Tibial nerve (tissue), 4 donors: ENCODE measurements at places on chromosomes 3 and 15. TPM values are rescaled to one million over a fixed set of nuclear protein-coding genes. Genes with fewer than 3 reads are reported as not detected.

DNA sequence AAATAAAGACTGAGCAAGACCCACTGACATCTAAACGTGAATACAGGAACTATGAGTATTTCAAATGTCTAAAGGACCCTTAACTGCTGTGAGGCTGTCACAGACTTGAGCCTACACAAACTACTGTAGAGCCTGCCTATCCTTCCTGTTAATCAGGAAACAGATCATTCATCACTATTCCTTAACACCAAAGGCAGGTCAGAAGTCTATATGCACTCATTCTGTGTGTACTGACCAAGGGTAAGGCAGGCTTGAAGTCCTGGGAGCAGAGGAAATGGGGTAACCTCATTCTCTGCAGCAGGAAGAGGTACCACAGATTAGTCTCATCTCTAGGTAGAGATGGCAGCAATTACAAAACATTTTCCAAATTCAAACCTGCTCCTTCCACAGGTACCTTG is 30.7 kb downstream of the NPTN start:
- no peaks in the 10 kb centered on the region for H3K27me3 ChIP-seq
- H3K27ac ChIP-seq: peak overlapping the region; percentile 64
- peaks cover 78% of the 10 kb centered on the region for H3K4me1 ChIP-seq
- no peaks in the 10 kb centered on the region for H3K36me3 ChIP-seq
- no peak for DNase-seq
- no peak overlapping the region for H3K4me3 ChIP-seq

DNA sequence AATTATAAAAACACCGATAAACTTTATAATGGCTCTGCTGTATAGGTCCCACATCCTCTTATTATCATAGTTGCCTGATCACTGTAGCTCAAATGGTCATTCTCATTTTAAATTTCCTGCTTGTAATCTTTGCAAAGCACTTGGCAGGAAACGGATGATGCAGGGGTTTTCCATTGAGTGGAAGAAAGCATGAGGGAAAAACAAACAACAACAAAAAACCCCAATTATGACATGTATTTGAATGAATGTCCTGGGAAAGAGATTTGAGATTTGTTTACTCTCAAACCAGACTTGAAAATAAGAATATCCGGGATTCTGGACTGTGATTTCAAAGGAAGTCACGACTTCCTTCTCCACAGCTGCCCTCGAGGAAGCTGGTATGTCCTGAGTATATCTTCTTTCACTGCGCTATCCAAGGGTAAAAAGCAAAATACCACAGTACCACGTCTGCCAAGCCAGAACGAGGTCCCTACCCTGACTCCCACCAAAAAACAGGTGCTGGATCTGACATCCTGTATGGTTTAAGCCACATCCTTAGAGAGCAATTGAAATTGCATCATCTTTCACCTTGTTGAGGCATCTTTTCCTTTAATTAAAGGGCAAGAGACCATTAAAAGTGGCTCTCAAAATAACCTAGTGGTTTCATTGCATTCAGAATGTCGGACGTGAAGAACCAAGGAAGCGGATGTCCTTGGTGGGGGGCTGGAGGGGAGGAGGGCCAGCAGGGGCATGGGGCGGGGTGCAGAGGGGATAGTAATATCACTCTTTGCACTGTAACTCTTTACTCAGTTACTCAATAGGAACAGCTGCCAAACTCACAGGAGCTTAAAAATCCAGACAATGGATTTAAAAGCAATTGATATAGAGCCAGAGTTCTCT is 13.5 kb upstream of the TIPIN start:
- no peaks in the 10 kb centered on the region for H3K27me3 ChIP-seq
- H3K4me1 ChIP-seq: no peaks in the 10 kb centered on the region
- peak overlapping the region; percentile 41 for H3K4me3 ChIP-seq
- peak overlapping the region; percentile 71 for H3K27ac ChIP-seq

- H3K4me3 ChIP-seq: no peak overlapping the region
- peaks cover 10% of the 10 kb centered on the region for H3K36me3 ChIP-seq
- H3K4me1 ChIP-seq: no peaks in the 10 kb centered on the region
- no peak for DNase-seq
Measured at GRCh38 chr3:187066228-187066995, 72.9 kb downstream of the RPL39L start.

- no peak overlapping the region for H3K4me3 ChIP-seq
- peaks cover 33% of the 10 kb centered on the region for H3K4me1 ChIP-seq
- no peak overlapping the region for H3K27ac ChIP-seq
Measured at GRCh38 chr15:84987949-84988624, 6.4 kb downstream of the PDE8A start.

DNA sequence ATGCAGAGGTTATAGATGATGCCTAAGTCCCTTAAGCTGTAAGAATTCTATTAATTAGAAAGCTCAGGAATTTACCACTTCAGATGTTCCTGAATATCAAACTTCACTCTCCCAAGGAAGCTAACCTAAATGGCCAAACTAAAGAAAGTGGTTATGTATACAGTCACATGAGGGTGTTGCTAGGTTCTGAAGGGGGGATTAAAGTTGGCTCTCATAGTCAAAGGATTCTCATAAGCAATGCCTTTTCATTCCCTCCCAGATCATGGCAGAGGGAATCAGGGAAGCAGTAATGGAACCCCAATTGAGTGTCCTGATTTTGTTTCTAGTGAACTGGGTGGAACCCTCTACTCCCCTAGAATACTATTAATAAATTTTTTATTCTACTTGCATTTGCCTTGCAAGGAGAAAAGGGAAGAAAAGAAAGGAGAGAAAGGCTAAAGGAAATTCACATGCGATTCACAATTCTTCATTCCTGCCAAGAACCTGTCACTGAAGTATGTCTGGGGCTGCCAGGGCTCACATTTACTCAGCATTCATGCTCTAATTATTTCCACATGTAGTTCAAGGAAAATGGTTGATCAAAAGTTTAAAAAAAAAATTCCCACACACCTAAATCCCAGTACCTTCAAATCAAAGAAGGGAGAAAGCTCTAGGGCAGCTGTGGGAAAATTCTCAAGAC is 25.1 kb downstream of the FSTL1 start:
- H3K27me3 ChIP-seq: no peaks in the 10 kb centered on the region
- peaks cover 74% of the 10 kb centered on the region for H3K4me1 ChIP-seq
- no peak for DNase-seq
- H3K4me3 ChIP-seq: no peak overlapping the region
- peak overlapping the region; percentile 80 for H3K27ac ChIP-seq

DNA sequence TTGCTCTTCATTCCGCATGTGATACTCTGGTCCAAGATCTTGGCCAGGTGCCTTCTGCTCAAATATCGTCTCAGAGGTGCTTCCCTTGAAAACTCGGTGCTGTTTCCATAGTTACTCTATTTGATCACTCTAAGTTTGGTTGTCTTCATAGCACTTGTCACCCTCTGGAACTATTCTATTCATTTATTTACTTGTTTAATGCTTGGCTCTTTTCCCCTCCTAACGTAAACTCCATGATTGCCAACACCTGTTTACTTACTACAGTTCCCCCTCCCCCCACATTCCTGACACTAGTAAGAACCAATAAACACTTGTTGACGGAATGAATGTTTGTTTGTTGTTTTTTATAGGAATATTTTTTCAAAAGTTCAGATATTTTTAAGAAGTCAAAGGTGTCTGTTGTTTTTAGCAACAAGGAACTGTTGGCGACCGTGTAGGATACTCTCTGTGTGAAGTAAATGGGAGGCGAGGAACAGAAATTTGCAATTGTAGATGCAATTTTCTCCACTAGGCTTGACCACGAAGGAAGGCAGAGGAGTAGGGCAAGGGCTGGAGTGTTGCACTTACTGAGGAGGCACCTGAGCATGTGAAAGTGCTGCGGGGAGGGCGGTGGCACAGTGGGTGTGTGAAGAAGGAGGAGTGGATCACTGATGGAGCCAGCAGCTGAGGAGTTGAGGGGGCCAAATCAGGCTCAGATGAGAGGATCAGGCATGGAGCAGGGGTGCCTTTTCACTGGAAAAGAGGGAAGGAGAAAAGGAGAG is 48.4 kb downstream of the MOBP start:
- DNase-seq: no peak
- no peaks in the 10 kb centered on the region for H3K27me3 ChIP-seq
- no peaks in the 10 kb centered on the region for H3K36me3 ChIP-seq
- H3K4me1 ChIP-seq: no peaks in the 10 kb centered on the region
- no peak overlapping the region for H3K4me3 ChIP-seq
- H3K27ac ChIP-seq: no peak overlapping the region

GRCh38 chr3:11211531-11212298 is 57.4 kb downstream of the HRH1 start:
- no peaks in the 10 kb centered on the region for H3K27me3 ChIP-seq
- no peak overlapping the region for H3K4me3 ChIP-seq
- no peak for DNase-seq
- peaks cover 26% of the 10 kb centered on the region for H3K4me1 ChIP-seq

GRCh38 chr3:102715030-102715697 is 280.3 kb downstream of the ZPLD1 start:
- DNase-seq: no peak
- H3K4me1 ChIP-seq: no peaks in the 10 kb centered on the region
- H3K27ac ChIP-seq: no peak overlapping the region
- H3K4me3 ChIP-seq: no peak overlapping the region

Gene SPINT1
- total RNA-seq: 12.0 TPM

Gene PATL2
- total RNA-seq: 0.98 TPM

Gene CXCR6
- not detected for total RNA-seq
